ENCODE measurements at places on chromosomes 7 and 10. TPM values are rescaled to one million over a fixed set of nuclear protein-coding genes. Genes with fewer than 3 reads are reported as not detected.

The BBIP1 gene
- 29.7 TPM for total RNA-seq

DNA sequence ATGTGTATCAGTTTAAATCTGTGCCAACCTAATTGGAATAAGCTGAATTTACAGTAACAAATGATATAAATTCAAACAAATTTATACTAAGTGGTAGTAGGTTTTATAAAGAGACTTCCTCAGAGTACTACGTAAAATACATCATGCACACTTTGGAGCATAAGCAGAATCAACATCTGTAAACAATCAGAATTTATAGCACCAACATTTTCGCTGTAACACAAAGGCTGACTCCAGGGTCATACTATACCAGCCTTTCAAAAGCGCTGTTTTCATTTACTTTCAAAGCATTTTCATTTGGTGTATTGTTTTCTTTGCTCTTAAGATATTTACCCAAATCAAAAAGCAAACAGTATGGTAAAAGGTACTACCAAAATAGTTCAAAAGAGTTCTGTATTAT lies 29.3 kb upstream of the TMEM168 start:
- no peak for DNase-seq

GRCh38 chr7:132882714-132883428 lies 199.0 kb downstream of the CHCHD3 start:
- no peak for DNase-seq

DNA sequence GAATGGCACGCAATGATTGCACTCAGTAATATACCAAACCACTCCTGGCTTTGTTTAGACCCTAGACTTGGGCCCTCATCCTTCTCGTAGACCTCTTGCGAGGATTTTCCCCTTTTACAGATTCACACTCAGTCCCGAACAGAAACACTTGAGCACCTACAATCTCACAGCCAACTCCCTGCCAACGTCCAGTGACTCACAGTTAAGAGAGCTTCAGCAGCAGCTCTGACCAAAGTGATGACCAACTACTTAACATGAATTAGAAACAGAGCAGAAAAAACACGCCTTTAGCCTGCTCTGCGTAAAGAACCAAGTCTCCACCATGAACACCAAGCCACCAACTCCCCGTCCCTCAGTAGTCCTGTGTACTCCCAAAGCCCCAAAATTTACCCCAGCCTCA lies 2.2 kb downstream of the DNAJC30 start:
- peak; percentile 19 for DNase-seq

DNA sequence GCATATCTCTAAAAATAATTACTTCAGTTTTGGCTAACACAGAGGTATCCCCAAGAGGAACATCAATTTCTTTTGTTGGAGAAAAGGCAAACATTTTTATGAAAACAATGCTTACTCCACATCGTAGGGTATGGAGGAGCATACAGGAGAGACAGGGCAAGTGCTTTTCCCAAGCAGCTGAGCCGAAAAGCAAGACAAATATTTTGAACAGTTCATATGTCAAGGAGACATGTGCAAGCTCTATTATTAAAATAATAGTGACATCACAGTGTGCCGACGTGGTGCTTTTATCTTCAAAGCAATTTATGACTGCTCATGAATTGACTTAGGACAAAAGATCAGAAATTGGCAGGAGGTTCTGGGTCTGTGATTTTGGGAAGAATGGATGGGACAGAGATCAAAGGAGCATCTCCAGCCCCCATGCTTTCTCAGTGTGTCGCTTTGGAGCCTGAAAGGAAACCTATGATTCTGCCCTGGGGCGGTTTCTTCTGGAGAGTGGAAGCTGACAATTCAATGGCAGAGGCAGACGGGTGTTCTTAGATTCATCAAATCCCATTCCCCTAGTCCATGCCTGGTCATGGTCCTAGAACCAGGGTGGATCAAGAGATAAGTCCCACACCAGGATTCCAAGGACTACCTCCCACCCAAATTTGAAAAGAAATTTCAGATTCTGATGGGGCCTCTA lies 97.1 kb downstream of the JCAD start:
- DNase-seq: no peak

The CHST15 gene
- 99.0 TPM for total RNA-seq

The CNNM1 gene
- not detected for total RNA-seq

DNA sequence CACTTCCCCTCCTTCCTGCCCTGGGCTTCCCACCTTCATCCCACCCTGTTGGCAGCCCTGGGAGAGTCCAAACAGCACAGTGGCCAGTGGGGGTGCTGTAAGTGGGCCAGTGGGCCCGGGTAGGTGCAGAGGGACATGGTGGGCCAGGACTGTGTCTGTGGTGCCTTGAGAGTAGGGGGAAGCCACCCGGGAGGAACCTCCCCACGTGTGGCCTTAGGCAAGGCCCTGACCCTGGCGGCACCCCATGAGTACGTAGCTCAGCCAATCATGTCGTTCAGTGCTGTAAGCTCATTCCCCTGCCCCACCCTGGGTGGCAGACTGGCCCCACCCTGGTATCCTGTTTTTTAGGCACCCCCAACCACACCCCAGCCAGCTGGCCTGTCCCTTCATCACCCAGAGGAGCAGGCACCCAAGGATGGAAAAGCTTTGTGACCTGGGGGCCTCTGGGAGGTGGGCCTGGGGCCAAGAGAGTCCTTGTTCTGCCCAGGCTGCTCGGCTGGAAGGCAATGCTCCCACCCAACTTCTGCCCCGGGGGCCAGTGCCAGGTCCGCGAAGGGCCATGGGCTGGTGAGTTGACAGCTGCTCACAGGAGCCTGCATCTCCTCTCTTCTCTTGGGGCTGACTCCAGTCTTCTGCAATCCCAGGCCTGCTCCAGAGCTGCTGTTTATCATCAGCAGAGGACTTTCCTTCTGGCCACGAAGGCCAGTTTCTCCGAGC lies 41.6 kb downstream of the TSPAN15 start:
- DNase-seq: no peak

- no peak for DNase-seq
Measured at GRCh38 chr7:138070908-138071307, 5.4 kb upstream of the AKR1D1 start.

The CLDN3 gene
- total RNA-seq: 1.4 TPM

The ANKRD1 gene
- total RNA-seq: 829 TPM

GRCh38 chr10:34157501-34157900 lies 657.6 kb downstream of the PARD3 start:
- DNase-seq: no peak

DNA sequence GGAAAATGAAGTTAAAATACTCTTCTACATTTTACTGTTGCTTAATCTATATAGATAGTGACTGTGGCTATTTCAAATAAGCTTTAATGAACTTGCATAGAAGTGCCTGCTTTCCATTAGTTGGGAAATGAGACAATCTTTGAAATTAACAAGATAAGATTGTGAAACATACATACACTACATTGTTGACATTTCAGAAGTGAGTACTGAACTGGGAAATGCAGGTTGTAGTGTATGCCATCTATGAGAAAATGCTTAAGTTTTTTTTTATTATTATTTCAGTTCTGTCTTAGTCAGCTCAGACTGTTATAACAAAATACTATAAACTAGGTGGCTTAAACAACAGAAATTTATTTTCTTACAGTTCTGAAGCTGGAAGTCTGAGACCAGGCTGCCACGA lies 49.6 kb upstream of the CSTF2T start:
- no peak for DNase-seq

DNA sequence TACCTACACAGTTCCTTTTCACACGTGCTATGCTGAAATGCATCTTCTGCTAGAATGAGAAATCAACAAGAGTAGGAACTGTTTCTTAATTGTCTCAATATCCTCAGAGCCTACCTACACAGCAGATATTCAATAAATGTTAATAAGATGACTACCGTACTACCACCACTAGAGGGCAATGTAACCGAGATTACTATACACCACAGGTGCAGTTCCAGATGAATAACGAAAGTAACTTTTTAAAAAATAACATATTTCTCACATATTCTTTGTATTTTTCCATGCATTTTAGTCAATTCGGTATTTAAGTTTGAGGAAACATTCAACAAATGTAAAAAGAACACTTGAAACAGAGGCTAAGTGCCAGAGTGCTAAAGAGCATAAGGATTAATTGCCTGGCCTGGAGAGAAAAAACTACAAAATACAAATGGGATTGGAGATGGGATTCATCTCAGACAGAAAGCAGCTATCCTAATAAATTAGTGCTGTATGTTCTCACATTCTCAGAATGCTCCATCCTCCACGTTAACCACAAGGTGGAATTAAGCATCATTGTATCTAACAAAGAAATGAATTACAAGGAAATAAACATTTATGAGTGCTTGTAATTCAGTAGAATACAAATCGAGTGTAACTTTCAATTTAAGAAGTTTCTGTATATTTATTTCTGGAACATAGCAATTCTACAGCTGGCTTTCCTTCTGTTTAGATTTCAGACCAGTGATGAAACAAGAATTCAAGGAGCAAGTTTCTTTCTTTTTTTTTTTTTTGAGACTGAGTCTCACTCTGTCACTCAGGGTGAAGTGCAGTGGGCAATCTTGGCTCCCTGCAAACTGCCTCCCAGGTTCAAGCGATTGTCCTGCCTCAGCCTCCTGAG lies 20.3 kb upstream of the HECTD2 start:
- DNase-seq: peak; percentile 81

The OLAH gene
- 0.33 TPM for total RNA-seq

- no peak for DNase-seq
Measured at GRCh38 chr10:36621346-36621745, 504.1 kb upstream of the ANKRD30A start.

The FUOM gene
- total RNA-seq: 11.2 TPM

The C10orf62 gene
- total RNA-seq: 0.34 TPM

- peak; percentile 99 for DNase-seq
Measured at GRCh38 chr7:91264046-91264923, at the start of gene FZD1. TSS of gene FZD1 (plus strand) at chr7:91264433. CDS start at chr7:91264881, 448 bp downstream.

The SMO gene
- total RNA-seq: 5.8 TPM

The KEL gene
- total RNA-seq: not detected

The ACSM6 gene
- not detected for total RNA-seq

- no peak for DNase-seq
Measured at GRCh38 chr10:121975295-121976086, 474 bp upstream of the NSMCE4A start.

The ANKRD61 gene
- 0.14 TPM for total RNA-seq

The NANOS1 gene
- total RNA-seq: 0.09 TPM

GRCh38 chr7:5596046-5596895 lies 172.6 kb upstream of the TNRC18 start:
- DNase-seq: peak; percentile 95

Data from dermis blood vessel endothelial cell (primary cell).